ENCODE measurements at places on chromosomes 11 and 22. TPM values are rescaled to one million over a fixed set of nuclear protein-coding genes. Genes with fewer than 3 reads are reported as not detected.

The SMIM35 gene
- not detected for total RNA-seq

GRCh38 chr22:50704510-50705218, 32.0 kb downstream of the SHANK3 start:
- peaks cover 5% of the 10 kb centered on the region for H3K4me1 ChIP-seq
- H3K36me3 ChIP-seq: no peaks in the 10 kb centered on the region
- DNase-seq: no peak
- H3K27me3 ChIP-seq: no peaks in the 10 kb centered on the region
- H3K4me3 ChIP-seq: no peak overlapping the region
- no peak overlapping the region for H3K27ac ChIP-seq

The NCF4 gene
- total RNA-seq: not detected

The OR52E5 gene
- total RNA-seq: not detected

DNA sequence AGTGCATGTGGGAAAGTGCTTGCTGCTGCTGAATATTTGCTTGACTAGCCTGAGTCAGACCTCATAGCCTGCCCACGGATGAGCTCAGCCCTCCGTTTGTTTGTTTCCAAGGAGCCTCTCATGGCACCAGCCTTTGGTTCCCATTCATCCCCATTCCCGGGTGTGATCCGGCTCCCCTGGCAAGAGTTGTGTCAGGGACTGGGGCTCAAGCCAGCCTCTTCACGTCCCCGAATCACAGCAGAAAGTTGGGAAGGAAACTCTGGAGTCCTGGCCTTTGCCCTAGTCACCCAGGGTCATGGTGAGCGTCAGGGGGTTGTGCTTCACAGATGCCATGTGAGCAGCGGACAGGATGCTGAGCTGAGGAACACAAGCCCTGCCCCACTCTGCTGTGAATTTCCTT, 13.8 kb downstream of the SEC14L3 start:
- no peaks in the 10 kb centered on the region for H3K36me3 ChIP-seq
- peaks cover under 1% of the 10 kb centered on the region for H3K27me3 ChIP-seq
- no peak overlapping the region for H3K4me3 ChIP-seq
- H3K27ac ChIP-seq: no peak overlapping the region
- DNase-seq: no peak
